Activated T-cell treated with anti-CD3 and anti-CD28 coated beads for 1 hour (primary cell): ENCODE measurements at places on chromosomes 2 and 18.

DNA sequence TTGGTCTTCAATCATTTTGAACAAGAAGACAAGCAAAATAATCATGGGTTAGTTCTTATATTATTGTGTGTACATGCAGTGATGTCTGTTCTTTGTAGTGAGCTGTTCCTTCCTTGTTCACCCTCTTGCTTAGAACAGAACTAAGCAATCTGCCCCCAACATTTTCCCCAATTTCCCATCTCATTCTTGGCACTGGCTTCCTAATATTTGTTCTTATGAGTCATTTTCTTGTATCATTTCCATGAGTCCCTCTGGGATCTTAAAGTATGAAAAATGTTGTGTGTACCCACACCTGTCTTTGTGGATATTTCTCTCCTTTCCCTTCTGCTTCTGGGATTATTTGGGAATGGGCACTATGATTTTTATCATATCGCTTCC, 3.5 kb upstream of the IL1B start:
- no peak for DNase-seq

GRCh38 chr2:67289271-67289670, 107.9 kb upstream of the ETAA1 start:
- DNase-seq, result no peak

DNA sequence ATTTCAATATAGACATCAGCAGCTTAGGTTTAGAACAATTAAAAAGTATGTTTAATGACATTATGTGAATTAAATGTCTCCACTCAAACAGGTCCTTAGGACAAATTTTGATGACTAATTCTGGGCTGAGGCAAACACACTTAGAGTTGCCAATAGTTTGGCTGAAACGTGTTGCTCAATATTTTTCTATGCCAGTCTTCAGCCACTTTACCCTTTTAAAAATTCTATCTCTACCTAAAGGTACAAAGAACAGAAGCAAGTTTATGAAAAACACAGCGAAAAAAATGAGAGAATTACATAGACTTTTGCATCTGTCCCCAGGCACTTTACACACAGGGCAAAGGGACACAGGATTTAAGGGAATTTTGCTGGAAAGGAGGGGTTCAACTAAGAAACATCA, 4.5 kb downstream of the IDH1 start:
- no peak for DNase-seq

DNA sequence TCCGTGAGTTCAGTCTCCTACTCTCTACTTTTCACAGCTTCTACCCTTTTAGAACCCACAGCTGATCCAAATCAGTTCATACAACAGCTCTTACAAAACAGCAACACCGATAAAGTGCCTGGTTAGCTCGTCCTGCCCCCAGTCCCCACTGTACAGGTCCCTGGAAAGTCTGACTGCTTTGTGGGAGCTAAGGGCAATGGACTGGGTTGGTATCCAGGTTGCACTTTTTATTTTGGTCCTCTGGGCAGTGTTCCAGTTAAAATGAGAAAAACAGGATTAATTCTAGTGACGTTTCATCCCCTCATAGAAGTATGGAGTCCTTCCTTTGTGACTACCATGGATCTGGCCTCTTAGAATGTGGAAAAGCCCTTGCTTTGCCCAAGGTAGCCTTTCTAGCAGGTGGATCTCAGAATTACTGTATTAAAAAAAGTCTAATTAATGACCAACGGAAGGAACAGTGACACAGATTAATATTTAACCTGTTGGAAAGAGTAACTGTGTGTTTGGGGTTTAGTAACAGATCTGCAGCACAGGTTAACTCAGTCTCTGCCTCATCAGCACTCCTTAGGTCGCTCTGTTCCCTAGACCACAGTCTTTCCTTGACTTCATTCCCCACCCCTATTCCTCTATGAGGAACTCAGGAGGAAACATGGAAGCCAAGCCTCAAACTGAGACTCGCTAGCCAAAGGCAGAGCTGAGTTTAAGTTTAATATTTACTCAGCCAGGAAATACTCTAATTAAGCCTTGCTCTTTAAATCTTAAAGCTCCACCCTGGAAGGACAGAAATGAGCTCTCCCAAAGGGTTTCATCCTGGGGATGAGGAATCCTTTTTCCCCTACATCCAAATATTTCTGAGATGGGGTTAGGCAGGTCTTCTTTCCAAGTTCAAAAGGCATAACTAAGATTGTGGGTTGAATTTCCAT, 52.8 kb upstream of the ITGA6 start:
- no peak for DNase-seq

DNA sequence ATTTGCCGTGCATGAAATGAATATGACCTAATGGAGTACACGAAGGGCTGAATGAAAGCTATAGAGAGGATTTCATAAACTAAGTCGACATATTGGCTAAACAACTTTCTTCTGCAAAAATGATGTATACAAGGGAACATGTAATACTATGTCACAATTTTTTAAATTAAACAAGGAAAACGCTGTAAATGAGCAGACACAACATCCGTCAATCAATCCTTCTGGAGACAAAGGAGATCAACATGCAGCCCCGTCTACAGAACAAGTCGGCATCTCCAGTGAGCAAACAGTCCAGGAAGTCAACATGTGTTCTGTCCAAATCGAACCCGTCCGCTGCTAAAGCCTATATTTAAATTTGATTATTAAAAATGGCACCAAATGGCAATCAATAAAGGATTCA, 180.8 kb downstream of the TCF4 start:
- no peak for DNase-seq

- DNase-seq, result no peak
Observed at GRCh38 chr2:142254031-142254430, 123.2 kb upstream of the LRP1B start.

- DNase-seq, result no peak
Observed at GRCh38 chr2:189336276-189336975, 104.8 kb upstream of the WDR75 start.

DNA sequence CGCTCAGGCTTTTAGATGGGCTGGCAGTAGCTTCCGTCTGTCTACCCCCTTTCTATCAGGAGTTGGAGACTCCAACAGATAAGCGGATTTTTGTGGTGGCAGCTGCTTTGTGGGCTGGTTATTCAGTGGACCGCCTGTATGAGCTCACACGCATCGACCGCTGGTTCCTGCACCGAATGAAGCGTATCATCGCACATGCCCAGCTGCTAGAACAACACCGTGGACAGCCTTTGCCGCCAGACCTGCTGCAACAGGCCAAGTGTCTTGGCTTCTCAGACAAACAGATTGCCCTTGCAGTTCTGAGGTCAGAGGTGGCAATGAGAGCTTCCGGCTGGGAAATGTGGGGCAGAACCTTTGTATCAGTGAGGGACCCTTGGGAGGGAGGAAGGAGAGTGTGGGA, 14.8 kb downstream of the CAD start:
- DNase-seq, result no peak

DNA sequence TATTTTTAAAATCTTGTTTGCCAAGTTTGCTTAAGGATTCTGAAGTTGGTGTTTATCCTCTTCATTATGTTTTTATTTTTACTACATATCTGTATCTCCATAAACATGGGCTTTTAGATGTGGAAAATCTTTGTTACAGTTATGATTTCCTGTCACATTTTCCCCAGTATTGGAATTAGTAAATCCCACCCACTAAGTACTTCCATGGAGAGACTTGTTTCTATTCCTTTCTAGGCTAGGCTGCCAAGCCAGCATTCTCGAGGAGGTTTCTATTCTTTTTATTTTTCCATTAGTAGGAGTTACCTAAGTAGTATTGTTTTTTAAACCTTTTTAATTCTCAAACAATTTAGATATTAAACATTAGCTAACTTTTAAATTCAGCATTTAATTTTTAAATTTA, 22.1 kb downstream of the PKP4 start:
- no peak for DNase-seq

- DNase-seq, result no peak
Observed at GRCh38 chr2:173958198-173958846, 6.9 kb downstream of the SP3 start.

GRCh38 chr2:30730736-30731647, 76.3 kb downstream of the CAPN13 start:
- no peak for DNase-seq

DNA sequence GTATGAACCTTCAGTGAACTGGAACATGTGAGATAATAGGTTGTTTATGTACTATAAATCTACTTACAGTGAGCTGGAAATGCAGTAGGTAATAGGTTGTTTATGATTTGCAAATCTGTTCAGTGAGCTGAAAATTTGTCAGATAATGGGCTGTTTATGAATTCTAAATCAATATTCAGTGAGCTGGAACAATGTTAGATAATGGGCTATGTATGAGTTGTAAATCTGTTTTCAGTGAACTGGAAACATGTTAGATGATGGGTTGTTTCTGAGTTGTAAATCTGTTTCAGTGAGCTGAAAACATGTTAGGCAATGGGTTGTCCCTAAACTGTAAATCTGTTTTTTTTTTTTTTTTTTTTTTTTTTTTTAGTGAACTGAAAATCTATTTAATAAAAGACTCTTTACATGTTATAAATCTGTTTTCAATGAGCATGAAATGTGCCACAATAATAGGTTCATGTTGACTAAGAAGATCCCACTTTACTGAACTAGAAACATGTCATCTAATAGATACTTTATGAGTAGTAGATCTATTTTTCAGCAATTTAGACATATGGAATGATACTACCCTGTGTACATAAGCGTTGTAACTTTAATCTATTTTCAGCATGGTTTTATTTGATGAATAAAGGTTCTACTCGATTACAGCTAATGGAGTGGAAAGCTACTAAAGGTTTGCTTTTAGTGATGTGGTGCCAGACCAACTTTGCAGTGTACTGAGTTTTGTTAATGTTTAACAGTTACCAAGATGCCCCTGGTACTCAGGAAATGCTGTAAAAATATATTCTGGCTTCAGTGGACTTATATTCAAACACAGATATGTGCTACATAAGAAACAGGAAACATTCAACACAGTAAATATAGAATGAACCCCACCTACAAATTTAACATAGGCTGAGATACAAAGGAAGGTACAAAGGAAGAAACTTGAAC, 1471.8 kb downstream of the LRP1B start:
- DNase-seq, result no peak

DNA sequence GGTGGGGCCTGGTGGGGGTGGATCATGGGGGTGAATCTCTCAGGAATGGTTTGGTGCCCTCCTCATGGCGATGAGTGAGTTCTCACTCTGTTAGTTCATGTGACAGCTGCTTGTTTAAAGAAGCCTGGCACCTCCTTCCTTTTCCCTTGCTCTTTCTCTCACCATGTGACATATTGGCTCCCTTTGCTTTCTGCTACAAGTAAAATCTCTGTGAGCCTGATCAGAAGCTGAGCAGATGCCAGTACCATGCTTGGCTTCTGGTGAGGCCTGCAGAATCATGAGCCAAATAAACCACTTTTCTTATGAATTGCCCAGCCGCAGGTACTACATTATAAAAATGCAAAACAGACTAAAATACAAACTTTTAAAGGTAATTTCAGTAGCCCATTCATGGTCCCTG, 73.4 kb upstream of the TEX51 start:
- DNase-seq, result no peak

GRCh38 chr2:232345251-232345650, 33.3 kb upstream of the ALPP start:
- DNase-seq, result no peak

DNA sequence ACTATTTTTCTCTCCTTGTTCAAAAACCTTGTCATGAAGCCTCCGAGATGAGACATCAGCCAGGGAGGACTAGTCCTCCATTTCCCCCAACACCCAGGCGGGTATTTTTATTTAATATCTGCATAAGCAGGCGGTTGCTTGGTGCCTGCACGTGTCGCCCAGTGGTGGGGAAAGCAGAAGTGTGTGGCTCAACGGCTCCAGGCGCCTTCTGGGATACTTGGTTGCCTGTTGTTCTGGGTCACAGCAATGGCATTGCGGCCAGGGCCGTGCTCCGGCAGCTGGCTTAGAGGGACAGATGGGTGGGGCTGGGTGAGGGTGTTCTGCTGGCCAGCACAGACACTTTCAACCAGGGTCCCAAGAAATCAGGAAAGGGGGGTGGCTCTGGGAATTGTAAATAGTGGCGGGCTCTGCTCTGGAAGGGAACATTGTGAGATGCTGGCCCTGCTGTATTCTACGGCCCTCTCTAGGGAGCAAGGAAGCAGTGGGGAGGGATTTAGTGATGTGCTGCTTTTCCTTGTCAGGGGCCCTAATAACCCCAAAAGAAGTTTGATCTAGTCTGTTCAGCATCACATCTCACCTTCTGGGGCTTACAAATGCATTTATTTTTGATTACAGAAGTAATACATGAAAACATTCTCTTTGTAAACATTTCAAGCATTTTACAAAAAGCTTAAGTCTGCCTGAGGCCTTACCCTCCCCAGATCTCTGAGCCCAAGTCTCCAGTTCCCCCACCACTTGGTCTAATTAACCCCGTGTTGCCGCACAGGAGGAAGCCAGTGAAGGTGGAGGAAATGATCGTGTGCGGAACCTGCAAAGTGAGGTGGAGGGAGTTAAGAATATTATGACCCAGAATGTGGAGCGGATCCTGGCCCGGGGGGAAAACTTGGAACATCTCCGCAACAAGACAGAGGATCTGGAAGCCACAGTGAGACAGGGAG, 1.1 kb downstream of the VAMP8 start:
- DNase-seq, result no peak

DNA sequence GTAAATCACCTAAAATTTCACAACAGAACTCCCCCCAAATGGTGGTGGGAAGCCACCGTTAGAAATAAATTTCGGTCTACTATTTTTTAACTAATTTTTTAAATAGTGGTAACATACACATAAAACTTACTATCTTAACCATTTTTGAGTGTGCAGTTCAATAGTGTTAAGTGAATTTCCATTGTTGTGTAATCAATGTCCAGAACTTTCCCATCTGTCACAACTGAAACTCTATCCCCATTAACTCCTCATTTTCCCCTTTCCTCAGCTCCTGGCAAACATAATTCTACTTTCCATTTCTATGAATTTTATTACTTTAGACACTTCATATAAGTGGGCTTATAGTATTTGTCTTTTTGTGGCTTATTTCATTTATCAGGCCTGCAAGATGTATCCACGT, 34.1 kb upstream of the HNMT start:
- no peak for DNase-seq

GRCh38 chr18:59514203-59514602, 155.1 kb upstream of the LMAN1 start:
- no peak for DNase-seq

DNA sequence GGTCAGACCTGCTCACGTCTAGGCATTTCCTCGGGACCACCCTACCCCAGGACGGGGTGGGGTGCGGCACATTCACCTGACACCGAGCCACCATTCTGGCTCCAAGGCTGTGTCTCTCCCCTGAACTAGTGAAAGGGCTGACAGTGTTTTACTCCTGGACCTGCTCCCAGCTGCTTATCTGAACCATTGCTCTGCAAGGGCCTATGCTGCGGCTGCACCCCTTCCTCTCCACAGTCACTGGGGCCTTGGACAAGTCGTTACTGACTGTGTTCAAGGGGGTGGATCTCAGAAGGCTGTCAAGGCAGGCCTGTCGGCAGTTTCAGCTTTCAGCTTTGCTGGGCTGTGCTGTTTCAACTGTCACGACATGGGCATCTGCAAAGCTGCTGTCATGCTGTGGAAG, 11.7 kb downstream of the CREG2 start:
- no peak for DNase-seq

GRCh38 chr2:169009865-169010579, 21.1 kb downstream of the ABCB11 start:
- no peak for DNase-seq
